Right kidney (tissue), 9 donors: ENCODE measurements at places on chromosomes 6 and 20.

- DNase-seq: no peak
Measured at GRCh38 chr20:44234566-44235317, 12.4 kb upstream of the GDAP1L1 start.

- DNase-seq: no peak
Measured at GRCh38 chr20:61989741-61990140, 75.9 kb downstream of the TAF4 start.

DNA sequence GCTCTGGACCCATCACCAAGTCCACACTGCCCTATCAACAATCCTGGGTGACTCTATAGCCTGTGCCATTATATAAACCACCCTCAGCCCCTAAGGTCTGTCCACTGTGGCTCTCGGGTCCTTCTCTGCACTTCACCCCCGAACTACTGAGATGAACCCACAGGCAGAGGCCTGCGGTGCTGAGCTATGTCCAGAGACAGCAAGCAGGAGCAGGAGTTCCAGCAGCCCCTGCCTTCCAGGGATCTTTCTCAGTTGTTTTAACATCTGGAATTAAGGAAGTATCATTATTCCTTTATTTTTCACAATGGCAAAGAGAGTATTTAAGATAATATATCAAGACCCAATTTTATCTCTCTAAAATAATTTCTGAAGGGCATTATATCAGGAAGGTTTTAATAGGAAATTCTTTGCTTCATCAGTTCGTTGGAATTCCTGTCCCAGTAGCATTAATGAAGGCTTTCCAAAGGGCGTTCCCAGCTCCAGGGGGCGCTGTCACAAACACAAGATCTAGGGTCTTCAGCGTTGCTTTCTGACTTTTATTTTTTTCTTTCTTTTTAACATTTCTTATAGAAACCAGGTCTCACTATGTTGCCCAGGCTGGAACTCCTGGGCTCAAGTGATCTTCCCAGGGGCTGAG lies 27.3 kb downstream of the RRBP1 start:
- no peak for DNase-seq

GRCh38 chr6:29723666-29724588 lies 693 bp downstream of the HLA-F start:
- DNase-seq: peak; percentile 20

DNA sequence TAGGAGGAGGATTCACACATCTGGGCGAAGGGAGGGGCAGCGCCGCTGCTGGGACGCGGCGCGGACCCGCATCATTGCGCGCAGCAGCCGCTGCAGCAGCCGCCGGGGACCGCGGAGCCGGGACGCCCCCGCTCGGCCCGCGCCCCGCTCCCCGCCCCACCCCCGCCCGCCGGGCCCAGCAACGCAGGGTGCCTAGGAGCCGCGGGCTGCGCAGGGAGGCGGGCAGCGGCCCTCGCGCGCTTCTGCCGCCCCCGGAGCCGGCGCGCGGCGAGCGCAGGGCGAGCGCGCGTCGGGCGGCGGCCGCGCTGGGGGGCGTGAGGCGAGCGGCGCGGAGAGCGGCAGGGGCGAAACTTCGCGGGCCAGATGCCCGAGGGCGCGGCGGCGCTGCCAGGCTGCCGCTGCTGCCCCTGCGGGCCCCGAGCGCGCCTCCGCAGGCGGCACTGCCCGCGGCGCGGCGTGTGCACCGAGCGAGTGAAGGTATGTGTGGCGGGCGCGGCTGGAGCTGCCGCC lies at the start of gene NKAIN2:
Gene NKAIN2, plus strand, starts transcription at position 362 of the 510 bp plus-strand sequence.
- no peak for DNase-seq

- no peak for DNase-seq
Measured at GRCh38 chr6:53358440-53359094, 9.8 kb upstream of the ELOVL5 start.

DNA sequence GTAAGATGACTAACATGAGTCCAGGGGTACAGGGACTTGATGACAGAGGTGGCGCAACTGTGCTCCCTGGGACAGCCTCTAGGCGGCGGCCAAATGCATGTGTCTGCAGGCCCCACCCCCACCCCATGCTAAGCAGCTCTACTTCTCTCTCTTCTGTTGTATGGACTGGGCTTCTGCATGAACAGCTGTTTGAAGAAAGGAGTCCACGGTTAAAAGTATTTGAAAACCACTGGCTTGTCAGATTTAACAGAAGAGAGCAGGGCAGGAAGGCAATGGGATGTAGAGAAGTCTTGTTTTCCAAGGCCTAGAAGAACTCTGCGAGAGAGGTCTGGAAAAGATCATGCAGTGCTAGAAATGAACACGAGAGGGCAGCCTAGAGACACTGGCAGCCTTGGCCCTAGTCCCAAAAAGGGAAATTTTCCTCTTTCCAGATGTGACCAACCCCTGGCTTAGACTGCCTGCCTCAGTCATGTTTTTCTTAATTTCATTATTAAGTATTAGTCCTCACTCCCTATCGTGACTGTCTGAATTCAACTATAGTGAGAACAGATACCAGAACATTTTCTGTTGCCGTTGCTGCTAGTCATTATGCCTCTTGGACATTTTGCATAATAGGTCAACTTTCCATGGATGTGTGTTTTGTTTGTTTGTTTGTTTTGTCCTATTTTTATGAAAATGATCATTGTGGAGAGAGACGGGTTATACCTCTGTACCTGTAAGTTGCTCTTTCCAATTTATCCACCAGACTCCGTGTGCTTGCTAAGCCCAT lies 265.0 kb downstream of the ADGRG6 start:
- peak; percentile 38 for DNase-seq
